Activated CD4-positive, alpha-beta T cell treated with anti-CD3 and anti-CD28 coated beads for 24 hours (primary cell): ENCODE measurements at places on chromosomes 4 and X.

DNA sequence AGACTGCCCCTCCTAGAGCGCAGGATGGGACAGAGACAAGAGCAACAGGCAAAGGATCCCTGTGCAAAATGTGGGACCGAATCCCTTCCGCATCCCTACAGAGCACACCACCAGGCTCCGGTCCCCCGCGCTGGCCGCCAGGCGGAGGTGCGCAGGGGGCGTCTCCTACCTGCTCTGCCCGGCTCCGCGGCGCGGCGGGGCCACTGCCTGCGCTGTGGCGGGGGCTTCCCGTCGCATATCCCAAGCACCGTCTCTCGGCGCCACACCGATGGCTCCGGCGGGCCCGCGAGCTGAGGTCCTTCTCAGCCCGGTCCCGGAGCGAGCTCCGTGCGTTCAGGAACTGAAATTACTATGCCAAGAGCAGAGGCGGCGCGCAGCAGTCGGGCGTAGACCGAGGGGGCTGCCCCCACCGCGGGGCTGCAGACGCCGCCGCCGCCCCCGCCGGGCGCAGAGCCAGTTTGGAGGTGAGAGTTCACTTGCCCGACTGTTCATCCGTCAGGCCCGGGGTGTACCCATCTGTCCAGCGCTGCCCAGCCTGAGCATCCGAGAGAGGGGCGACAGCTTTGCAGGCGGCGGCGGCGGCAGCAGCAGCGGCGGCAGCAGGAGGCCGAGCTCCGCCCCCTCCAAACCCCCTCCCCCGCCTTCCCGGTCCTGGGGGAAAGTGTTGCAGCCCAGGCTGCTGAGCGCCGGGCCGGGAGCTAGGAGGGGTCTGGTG is at the start of gene GPRIN3:
GPRIN3 (minus strand) TSS at position 355 of the 715 bp plus-strand sequence. CDS start 57,690 bp downstream, outside the sequence.
- DNase-seq: peak; percentile 51

DNA sequence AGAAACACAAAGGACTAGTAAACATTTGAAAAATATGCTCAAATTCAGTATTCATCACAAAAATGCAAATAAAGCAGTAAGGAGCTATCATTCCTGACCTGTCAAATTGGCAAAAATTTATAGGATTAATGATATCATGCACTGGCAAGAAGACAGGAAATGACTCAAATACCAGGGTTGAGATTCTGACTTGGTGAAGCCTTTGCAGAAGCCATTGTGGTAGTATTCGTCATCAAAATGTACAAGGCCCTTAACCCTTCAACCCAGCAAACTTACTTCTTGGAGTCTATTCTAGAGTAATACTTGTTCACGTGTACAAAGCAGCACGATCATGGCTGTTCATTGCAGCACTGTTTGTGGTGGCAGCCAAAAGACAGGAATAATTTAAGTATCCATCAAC is 132.4 kb downstream of the ENOX2 start:
- no peak for DNase-seq

- no peak for DNase-seq
These were observed 378.4 kb downstream of the ANKRD50 start for GRCh38 chr4:124334119-124334518.

- no peak for DNase-seq
These were observed 46.3 kb downstream of the TEX13B start for GRCh38 chrX:107935664-107936433.

GRCh38 chrX:153780678-153781427 is at the start of gene SRPK3:
SRPK3 (plus strand) TSS chrX:153781041; CDS start chrX:153781087, 46 bp downstream.
- no peak for DNase-seq

- DNase-seq: no peak
These were observed 219.3 kb downstream of the TRAM1L1 start for GRCh38 chr4:116866106-116866505.

DNA sequence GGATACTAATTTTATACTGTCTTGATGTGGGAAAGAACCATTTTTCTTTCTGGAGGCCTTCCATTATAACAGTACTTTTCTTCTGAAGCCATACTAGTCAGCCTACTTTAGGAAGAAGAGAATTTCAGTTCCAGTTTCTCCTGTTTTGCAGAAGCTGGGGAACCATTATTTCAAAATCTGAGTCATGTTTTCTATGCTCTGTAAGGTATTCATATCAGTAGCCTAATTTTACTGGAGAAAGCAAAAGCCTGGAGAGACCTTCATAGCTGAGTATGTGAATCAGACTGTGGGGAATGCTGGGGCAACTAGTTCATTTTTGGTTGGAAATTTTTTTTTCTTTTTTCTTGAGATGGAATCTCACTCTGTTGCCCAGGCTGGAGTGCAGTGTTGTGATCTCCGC is 22.4 kb downstream of the AFF1 start:
- DNase-seq: no peak

GRCh38 chrX:25025615-25026014 is 9.8 kb upstream of the ARX start:
- DNase-seq: no peak

DNA sequence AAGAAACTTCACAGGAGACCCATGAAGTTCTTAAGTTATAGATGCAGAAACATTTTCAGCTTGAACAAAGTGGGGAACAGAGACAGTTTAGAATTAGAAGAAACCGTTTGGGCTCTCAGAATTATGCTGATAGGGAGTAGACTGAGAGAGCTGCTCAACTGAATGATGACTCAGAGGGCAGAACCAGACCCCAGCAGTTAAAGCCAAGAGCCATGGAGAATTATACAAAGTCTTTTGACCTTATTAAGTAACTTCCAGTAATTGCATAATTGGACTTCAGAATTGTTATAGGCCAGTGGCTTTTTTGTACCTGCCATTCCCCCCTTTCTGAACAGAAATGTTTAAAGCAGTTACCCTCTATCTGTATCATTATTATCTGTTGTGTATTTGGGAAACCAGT is 642.1 kb downstream of the CCSER1 start:
- DNase-seq: no peak

DNA sequence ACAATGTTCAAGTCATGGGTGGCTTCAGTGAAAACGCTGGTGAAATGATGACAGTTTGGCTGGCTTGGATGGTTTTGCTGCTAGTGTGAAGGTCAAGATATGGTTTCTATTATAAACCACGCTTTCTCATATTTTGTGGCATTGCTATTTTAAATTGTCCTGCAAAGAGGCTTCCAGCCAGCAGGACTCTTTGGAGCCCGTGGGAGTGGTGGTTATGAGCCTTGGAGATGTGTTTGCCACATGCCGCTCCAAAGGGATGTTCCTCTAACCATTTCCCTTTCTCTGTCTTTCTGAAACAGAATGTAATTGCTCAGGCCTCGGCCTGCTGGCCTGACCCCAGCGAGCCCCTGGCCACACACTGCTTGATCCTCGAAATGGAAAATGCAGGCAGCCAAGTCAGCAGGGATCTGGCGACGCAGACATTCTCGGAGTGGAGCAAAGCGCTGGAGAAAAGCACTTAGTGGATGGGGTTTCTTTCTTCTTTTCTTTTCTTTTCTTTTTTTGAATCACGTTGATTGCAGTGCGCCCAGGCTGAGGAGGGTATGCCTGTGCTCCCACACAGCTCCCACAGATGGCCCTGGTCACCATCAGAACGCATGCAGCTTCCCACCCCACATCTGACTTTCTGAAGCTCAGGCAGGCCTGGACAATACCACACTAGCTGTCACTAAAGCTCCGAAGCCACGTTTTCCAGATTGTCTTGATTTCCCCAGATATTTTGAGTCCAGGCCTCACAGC is 114.0 kb downstream of the ENPP6 start:
- no peak for DNase-seq

GRCh38 chr4:47926667-47927258 is 12.4 kb upstream of the NFXL1 start:
- peak; percentile 28 for DNase-seq

GRCh38 chr4:17578482-17578891 is 1.5 kb downstream of the LAP3 start:
- no peak for DNase-seq

DNA sequence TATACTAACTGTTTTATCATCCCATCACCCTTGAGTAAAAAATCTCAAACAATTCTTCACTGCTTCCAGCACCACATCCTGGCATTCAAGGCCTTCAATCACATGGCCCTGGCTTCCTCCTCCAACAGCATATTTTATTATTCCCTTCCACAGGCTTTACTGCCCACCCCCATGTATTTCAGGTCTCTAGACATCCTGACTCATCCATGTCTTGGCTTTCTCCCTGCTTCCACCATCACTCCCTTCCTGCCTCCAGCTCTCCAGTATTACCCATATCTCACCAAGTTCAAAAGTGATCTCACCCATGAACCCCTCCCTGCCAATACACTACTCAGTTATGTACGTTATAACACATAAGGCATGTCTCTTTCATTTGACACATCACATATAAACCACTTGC is 34.7 kb upstream of the PLAC1 start:
- DNase-seq: no peak

- DNase-seq: no peak
These were observed 32.9 kb downstream of the MAGED4 start for GRCh38 chrX:52217494-52218160.

- no peak for DNase-seq
These were observed 124.5 kb upstream of the PLAC1 start for GRCh38 chrX:134782796-134783195.

DNA sequence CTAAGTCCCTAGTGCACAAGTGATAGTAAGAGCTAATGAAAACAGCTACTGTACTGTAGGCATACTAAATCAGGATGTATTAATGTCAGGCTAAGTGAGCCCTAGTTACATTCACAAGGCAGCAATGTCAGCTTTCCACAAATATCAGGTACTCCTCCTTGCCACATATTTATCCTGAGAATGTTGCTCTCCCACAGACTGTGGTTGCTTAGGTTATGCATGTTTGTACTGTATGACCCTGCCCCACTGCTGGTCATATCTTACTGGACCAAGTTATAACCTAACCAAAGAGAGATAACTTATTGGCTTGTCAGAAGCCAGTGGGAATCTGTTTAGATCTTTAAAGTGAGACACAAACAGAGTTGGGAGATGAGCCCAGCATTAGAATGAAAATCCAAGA is 241.0 kb downstream of the SLC39A8 start:
- DNase-seq: no peak

DNA sequence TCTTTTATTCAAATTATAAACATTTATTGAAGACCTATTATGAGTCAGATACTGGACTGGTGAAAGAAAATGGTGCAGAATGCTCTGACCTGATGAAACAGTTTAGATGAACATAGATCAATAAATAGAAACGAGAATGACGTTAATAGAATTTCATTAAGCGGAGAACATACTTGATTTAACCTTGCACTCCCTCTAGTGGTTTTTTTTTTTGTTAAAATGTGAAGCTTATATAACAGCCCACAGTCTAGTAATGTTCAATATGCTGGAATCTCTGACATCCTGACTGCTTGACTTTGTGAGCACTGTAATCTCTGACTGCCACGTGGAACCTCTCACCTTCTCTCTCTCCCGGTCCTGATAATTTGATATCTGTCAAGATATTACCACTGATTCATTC is 32.3 kb downstream of the HDAC8 start:
- DNase-seq: no peak

GRCh38 chrX:93538575-93538974 is 134.8 kb downstream of the NAP1L3 start:
- no peak for DNase-seq

- DNase-seq: no peak
These were observed 27.6 kb downstream of the PRR32 start for GRCh38 chrX:126847143-126847542.

GRCh38 chr4:182547435-182547834 is 304.2 kb downstream of the TENM3 start:
- no peak for DNase-seq

DNA sequence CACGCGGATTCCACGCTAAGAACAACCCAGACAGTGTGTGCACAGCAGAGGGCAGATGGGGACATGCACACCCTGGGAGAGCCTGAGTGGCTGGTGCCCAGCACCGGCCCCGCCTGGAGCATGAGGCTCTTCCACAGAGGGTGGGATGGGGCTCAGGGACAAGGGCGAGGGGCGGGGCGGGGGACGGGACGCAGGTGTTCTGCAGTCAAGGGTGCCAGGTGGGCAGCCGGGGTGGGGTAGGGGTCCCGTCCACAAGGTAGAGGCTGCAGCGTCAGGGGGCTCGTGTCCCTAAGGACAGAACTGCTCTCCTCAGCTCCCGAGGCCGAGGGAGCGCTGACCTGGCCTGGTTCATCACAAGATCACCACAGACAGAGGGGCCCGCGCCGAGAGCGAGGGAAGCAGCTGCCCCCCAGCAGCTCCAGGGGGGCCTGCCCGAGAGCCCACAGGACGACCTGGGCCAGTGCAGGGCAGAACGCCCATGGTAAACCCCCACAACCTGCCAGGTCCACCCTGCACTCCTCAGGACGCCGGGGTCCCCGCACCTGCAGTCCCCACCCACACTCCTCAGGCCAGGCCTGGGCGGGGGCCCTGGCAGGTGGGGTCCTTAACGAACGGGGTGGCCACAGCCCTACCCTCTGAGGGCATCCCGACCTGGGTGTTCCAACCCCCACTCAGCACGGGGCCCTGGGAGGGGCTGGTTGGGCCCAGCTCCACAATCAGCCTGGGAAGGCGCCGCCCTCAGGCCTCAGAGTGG is 26.7 kb downstream of the CTBP1 start:
- no peak for DNase-seq

DNA sequence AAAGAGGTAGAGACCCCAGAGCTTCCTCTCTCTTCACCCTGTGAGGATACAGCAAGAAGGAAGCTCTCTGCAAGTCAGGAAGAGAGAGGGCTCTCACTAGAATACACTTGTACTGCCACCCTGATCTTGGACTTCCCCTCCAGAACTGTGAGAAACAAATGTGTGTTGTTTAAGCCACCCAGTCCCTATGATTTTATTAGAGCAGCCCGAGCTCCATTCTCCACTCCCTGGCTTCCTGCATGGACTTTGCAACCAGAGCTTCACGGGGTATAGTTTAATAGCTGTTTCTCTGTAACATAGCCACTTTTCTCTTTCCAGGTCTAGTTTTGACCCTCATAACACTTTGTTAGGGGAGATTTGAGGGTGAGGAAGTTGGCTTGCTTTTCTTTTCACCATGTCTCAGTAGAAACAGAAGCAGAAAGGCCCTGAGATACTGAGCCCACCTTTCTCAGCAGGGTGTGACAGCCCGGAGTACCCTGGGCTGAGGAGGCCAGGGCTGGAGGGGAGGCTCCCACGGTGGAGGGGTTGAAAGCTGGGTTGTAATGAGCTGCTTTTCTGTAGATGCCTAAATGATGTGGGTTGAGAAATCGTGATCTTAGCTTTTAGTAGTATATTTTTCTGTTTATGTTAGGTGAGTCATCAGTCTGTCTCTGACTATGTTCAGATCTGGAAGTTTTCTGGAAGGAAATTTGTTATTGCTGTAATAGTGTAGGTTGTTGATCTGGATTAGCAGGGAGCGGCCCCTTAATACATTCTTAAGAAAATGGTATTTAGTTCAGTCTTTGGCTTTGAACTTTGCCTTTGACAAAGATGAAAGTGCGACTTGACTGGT is 118.6 kb downstream of the PTTG2 start:
- no peak for DNase-seq
